Vagina (tissue), 2 donors: ENCODE measurements at places on chromosomes 11 and 22. TPM values are rescaled to one million over a fixed set of nuclear protein-coding genes. Genes with fewer than 3 reads are reported as not detected.

ST3GAL4 gene
- total RNA-seq, result 41.5 TPM

NLRP6 gene
- 0.49 TPM for total RNA-seq

ARHGAP42 gene
- total RNA-seq, result 5.9 TPM

DNA sequence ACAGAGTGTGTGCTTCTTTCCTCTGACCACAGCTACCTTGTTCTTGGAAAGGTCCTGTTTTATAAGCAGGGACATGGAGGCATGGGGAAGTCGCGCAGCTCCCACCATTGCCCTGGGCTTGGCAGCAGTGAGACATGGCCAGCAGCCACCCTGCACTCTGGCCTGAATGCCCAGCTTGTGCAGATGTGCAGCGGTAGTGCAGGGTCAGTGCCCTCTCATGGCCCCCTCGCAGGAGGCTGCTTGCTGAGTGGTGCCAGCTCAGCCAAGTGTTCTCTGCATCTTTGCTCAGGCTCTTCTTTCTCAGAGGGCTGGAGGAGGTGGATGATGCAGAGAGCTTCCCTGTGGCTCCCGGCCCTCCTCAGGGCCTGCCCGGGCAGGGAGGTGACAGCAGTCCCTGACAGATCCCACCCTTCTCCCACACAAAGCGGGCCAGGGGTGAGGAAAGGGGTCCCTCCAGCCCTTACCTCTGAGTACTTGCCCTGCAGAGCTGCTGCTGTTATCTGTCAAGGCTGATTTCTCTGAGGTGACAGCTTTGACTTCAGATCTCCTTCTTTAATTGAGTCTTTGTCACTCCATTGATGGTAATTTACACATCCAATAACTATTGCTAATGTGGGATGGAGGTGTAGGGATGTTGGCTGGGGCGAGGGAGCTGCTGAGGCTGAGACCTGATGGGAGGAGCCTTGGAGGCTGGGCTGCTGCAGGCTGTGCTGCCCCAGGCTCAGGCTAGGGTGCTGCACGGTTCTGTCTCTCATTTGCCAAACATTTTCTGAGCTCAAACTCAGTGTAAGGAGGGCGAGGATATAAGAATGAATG, 47.4 kb upstream of the B3GAT1 start:
- no peak for DNase-seq

GRCh38 chr11:17600316-17601255, 53.5 kb downstream of the OTOG start:
- no peak for DNase-seq

DNA sequence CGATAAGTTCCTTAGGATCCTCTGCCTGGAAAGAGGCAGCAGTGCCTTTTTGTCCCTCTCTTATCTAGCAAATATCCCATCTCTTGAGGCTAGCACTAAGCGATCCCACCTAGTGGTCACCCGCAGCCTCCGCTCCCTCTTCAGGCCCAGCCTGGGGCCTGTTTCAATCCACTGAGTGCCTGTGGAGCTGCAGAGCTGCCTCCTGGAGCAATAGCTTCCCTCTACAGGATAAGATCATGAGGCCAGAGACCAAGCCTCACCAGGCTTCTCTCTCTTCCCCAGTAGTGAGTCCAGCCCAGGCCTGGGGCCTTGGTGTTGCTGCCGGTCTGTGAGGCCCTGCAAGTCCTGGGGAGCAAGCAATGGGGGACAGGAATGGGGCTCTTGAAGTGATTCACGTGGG, 65.8 kb downstream of the SLC22A12 start:
- no peak for DNase-seq

DNA sequence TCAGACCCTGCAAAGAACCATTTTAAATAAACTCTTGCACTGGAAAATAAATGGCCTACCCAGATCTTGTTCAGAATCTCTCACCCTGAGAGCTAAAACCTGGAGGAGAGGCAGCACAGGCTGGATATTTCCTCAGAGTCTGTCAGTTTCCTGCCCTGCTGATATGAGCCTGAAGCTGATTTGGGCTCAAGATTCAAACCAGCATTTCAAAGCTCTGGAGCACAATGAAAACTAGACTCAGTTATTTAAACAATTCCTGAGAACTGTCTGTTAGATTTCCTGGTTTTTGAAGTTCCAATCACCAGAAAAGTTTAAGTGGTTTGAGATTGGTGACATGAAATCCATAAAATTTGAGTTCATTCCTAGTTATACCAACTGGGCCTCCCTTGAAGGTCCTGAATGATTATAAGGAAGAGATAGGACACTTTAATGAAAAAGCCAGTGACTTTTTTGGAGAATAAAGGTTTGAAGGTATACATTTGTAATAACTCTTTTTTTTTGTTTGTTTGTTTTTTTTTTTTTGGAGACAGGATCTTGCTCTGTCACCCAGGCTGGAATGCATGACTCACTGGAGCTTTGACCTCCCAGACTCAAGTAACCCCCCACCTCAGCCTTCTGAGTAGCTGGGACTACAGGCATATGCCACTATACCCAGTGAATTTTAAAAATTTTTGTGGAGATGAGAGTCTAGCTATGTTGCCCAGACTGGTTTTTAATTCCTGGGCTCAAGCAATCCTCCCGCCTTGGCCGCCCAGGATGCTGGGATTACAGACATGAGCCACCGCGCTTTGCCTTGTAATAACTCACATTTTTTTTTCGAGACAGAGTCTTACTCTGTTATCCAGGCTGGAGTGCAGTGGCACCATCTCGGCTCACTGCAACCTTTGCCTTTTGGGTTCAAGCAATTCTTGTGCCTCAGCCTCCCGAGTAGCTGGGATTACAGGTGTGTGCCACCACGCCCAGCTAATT, 8.0 kb upstream of the ESAM start:
- no peak for DNase-seq
